Liver (tissue), 10 donors: ENCODE measurements at places on chromosomes 12 and 14. TPM values are rescaled to one million over a fixed set of nuclear protein-coding genes. Genes with fewer than 3 reads are reported as not detected.

The VASH1 gene
- total RNA-seq = 5.2 TPM

The RACGAP1 gene
- total RNA-seq = 38.3 TPM

- no peak for DNase-seq
- no peaks in the 10 kb centered on the region for H3K27me3 ChIP-seq
- H3K4me1 ChIP-seq = no peaks in the 10 kb centered on the region
- H3K27ac ChIP-seq = no peak overlapping the region
- no peak overlapping the region for H3K4me3 ChIP-seq
- H3K36me3 ChIP-seq = no peaks in the 10 kb centered on the region
Measured at GRCh38 chr14:61469781-61470180, 148.4 kb downstream of the PRKCH start.

GRCh38 chr12:53071591-53072551 is 7.3 kb downstream of the SPRYD3 start:
- no peaks in the 10 kb centered on the region for H3K4me1 ChIP-seq
- H3K4me3 ChIP-seq = no peak overlapping the region
- no peak for DNase-seq
- H3K36me3 ChIP-seq = peaks cover 4% of the 10 kb centered on the region

GRCh38 chr12:125148316-125148715 is 83.1 kb downstream of the AACS start:
- DNase-seq = no peak
- no peaks in the 10 kb centered on the region for H3K36me3 ChIP-seq
- H3K4me3 ChIP-seq = no peak overlapping the region
- H3K27ac ChIP-seq = no peak overlapping the region
- no peaks in the 10 kb centered on the region for H3K4me1 ChIP-seq

DNA sequence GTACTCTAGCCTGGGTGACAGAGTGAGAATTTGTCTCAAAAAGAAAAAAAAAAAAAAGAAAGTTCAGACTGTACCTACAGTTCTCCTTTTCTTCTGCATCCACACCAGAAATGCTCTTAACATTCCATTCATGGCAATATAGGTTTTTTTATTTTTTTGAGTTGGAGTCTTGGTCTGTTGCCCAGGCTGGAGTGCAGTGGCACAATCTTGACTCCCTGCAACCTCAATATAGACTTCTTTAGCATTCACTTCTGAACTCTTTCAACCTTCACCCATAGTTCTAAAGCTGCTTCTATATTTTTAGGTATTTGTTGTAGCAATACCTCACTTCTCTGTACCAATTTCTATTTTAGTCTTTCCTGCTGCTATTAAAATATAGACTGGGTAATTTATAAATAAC is 1095.7 kb downstream of the FLRT2 start:
- H3K27ac ChIP-seq = no peak overlapping the region
- no peaks in the 10 kb centered on the region for H3K4me1 ChIP-seq
- no peak overlapping the region for H3K4me3 ChIP-seq
- H3K36me3 ChIP-seq = no peaks in the 10 kb centered on the region

DNA sequence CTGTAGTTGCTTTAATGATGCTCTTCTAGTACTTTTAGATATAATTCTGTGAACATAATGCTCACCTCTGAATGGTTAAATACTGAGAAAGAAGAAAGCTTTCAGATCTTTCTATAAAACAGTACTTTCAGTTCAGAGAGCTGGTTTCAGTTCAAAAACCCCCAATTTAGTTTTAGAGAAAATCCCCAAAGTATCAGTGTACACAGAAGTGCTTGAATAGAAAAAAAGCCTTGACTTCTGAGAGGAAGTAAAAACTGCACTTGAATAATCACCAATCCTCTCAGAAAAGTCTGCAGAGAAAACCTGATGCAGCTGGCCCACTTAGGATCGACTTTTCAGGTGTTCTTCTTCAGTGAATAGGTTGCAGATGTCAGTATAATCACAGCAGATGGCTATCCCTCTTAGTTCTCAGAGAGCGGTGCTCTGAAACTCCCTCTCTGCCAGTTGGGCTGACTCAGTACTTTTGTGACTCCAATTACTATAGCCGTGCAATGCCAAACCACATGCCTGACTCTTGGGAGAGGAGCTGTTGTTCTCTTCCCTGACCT is 616.3 kb downstream of the LRFN5 start:
- no peaks in the 10 kb centered on the region for H3K4me1 ChIP-seq
- H3K27me3 ChIP-seq = no peaks in the 10 kb centered on the region
- no peak overlapping the region for H3K4me3 ChIP-seq
- DNase-seq = no peak

DNA sequence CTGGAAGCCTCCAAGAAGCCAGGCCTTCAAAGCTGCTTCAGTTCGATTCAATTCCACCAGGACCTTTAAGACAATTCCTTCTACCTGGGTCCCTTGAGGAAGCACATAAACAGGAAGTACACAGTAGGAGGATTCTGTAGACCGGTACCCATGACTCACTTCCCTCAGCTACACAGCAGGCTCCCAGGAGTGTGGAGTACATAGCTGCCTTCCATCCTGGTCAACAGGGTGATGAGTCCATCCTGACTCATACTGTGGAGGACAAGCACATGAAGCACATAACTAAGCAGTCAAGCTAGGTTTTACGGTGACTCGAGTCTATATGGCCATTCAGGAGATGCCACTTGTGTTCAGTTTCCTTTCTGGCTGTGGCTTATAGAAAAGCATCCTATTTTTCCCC is 197.6 kb upstream of the RBM19 start:
- H3K27me3 ChIP-seq = no peaks in the 10 kb centered on the region
- no peak overlapping the region for H3K27ac ChIP-seq
- DNase-seq = no peak
- peaks cover 9% of the 10 kb centered on the region for H3K4me1 ChIP-seq
- H3K36me3 ChIP-seq = no peaks in the 10 kb centered on the region

DNA sequence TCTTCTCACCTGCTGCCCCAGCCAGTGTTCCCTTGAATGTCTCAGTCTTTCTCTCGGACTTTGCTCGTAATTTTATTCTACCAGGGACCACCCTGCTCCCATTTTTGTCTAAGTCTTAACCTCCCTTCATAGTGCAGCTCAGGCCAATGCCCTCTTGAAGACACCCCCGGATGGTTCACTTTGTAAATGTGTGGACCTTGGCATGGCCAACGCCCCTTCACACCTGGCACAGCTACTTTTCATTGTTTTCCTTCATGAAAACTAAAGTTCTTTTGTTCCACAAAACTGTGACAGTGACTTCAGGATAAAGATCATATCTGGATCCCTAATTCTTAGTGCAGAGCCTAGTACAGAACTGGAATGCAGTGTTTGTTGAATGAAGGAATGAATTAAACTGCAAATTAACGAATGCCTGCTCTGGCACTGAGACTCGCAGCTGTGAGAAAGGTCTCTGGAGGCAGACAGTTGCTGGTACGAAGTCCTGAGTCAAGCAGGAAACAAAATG is 3.5 kb upstream of the RNASE4 start:
- peak overlapping the region; percentile 95 for H3K27ac ChIP-seq
- no peak for DNase-seq
- H3K27me3 ChIP-seq = no peaks in the 10 kb centered on the region
- H3K4me1 ChIP-seq = peaks cover 26% of the 10 kb centered on the region
- no peaks in the 10 kb centered on the region for H3K36me3 ChIP-seq

GRCh38 chr14:59161561-59162175 is 26.8 kb upstream of the DAAM1 start:
- H3K36me3 ChIP-seq = no peaks in the 10 kb centered on the region
- H3K27me3 ChIP-seq = no peaks in the 10 kb centered on the region
- H3K4me1 ChIP-seq = no peaks in the 10 kb centered on the region
- no peak overlapping the region for H3K27ac ChIP-seq
- H3K4me3 ChIP-seq = no peak overlapping the region

- no peaks in the 10 kb centered on the region for H3K36me3 ChIP-seq
- no peak for DNase-seq
- H3K27ac ChIP-seq = peak overlapping the region; percentile 95
Measured at GRCh38 chr12:101876322-101876860, 989 bp upstream of the DRAM1 start.

- no peaks in the 10 kb centered on the region for H3K27me3 ChIP-seq
- no peaks in the 10 kb centered on the region for H3K36me3 ChIP-seq
- peak; percentile 54 for DNase-seq
- H3K4me1 ChIP-seq = peaks cover 1% of the 10 kb centered on the region
Measured at GRCh38 chr14:50396631-50397389, at the start of gene CDKL1. CDKL1 (minus strand) TSS chr14:50396881; CDS start chr14:50395868, 1,013 bp downstream.

- H3K4me3 ChIP-seq = no peak overlapping the region
- peaks cover 8% of the 10 kb centered on the region for H3K4me1 ChIP-seq
- H3K27ac ChIP-seq = no peak overlapping the region
- no peaks in the 10 kb centered on the region for H3K36me3 ChIP-seq
Measured at GRCh38 chr12:52347016-52347415, 20.3 kb downstream of the KRT85 start.

DNA sequence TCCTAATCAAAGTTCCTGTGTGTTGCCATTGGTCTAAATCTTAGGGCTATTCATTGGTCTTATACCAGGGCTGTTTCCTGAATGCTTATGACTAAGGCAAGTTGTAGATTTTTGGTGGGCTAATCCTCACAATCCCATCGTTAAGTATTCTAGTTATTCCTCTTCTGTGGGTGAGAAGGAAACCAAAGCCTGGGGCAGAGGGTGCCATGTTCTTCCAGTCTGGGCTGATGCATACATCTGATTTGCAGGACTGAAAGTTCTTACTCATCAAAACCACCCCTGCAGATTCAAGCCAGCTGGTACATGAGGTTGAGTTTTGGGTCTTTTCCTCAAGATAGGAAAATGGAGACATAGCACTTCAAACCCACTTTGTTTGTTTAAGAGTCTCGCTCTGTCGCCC is 25.7 kb downstream of the PPP1CC start:
- H3K36me3 ChIP-seq = peaks cover 42% of the 10 kb centered on the region
- no peaks in the 10 kb centered on the region for H3K27me3 ChIP-seq
- DNase-seq = no peak
- H3K27ac ChIP-seq = no peak overlapping the region
- H3K4me3 ChIP-seq = no peak overlapping the region

DNA sequence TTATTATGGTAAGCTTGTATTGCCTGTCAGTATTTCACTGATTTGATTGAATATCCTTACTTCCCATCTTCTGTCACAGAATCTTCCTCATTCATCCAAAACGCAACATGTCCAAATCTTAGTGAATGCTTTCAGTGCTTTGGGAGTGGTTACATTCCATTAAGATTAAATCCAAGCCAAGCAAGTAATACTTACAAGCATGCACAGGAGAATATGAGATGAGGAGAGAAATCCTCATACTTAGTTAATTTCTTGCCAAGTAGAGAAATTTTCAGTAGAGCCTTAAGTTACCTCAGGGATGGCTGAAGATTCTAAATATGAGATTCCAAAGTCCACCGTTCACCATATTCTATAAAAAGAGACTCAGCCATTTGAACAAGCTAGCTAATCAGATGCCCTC is 316.0 kb downstream of the RAD51B start:
- no peak for DNase-seq
- H3K4me1 ChIP-seq = no peaks in the 10 kb centered on the region
- H3K27ac ChIP-seq = no peak overlapping the region
- H3K36me3 ChIP-seq = no peaks in the 10 kb centered on the region
- H3K27me3 ChIP-seq = no peaks in the 10 kb centered on the region

- no peaks in the 10 kb centered on the region for H3K27me3 ChIP-seq
- no peaks in the 10 kb centered on the region for H3K36me3 ChIP-seq
- H3K4me1 ChIP-seq = no peaks in the 10 kb centered on the region
- DNase-seq = no peak
Measured at GRCh38 chr12:74689929-74690328, 152.3 kb downstream of the ATXN7L3B start.

DNA sequence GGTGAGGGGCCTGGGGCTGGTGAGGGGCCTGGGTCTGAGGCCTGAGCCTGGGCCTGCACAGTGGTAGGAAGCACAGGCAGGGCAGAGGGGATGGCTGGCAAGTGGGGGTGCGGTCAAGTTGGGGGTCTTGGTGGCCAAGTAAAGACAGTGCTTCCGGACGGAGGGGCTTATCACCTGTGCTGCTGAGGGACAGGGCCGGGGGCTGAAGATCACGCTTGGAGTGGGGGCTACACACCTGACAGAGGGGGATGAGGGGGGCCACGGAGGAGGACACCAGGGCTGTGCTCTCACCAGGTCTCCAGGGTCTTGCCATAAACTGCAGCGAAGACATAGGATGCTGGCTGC is 12.2 kb downstream of the TEDC1 start:
- no peaks in the 10 kb centered on the region for H3K27me3 ChIP-seq
- H3K4me3 ChIP-seq = no peak overlapping the region
- DNase-seq = no peak
- H3K36me3 ChIP-seq = no peaks in the 10 kb centered on the region
- H3K4me1 ChIP-seq = no peaks in the 10 kb centered on the region
- no peak overlapping the region for H3K27ac ChIP-seq
